Naive thymus-derived CD8-positive, alpha-beta T cell (primary cell): ENCODE measurements at places on chromosomes 3 and 15.

GRCh38 chr3:48960841-48961413, 29.1 kb upstream of the P4HTM start:
- DNase-seq, result no peak

GRCh38 chr3:185157347-185157746, 4.5 kb upstream of the C3orf70 start:
- DNase-seq, result no peak

GRCh38 chr3:103672346-103672745, 1237.5 kb downstream of the ZPLD1 start:
- DNase-seq, result no peak

- DNase-seq, result peak; percentile 77
Measured at GRCh38 chr3:134308350-134308891, 57.8 kb upstream of the RYK start.

GRCh38 chr3:64011685-64012084, 11.6 kb downstream of the PSMD6 start:
- no peak for DNase-seq

DNA sequence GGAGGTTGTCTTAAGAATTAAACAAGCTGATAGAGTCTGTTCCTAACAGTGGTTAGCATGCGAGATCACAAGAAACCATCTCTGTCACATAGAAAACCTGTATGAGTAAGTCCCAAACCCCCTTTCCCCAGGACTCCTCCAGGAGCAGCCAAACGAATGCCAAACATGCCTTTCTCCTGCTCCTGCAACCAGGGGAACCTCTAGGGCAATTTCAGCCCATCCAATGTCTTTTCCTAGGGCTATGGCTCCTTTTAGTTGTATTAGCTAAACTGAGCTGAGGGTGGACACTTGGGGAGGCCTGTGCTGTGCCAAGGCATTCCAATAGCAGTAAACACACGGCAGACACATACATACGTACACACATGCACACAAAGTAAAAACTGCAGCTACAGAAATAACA, 36.5 kb upstream of the TIMP4 start:
- no peak for DNase-seq

- no peak for DNase-seq
Measured at GRCh38 chr15:72155003-72155621, 36.9 kb downstream of the SENP8 start.

- DNase-seq, result no peak
Measured at GRCh38 chr15:88865498-88866099, 29.7 kb downstream of the HAPLN3 start.

- DNase-seq, result no peak
Measured at GRCh38 chr3:52015438-52016228, 19.9 kb upstream of the RPL29 start.

DNA sequence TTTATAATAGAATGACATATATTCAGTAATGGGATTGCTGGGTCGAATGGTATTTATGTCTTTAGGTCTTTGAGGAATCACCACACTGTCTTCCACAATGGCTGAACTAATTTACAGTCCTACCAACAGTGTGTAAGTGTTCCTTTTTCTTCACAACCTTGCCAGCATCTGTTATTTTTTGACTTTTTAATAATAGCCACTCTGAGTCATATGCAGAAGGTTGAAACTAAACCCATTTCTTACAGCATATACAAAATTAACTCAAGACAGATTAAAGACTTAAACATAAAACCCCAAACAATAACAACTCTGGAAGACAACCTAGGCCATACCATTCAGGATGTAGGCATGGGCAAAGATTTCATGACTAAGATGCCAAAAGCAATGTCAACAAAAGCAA, 671.4 kb downstream of the AGBL1 start:
- DNase-seq, result no peak

- no peak for DNase-seq
Measured at GRCh38 chr15:29244544-29244943, 25.1 kb downstream of the NSMCE3 start.

GRCh38 chr15:37824717-37825382, 109.6 kb upstream of the TMCO5A start:
- DNase-seq, result no peak

DNA sequence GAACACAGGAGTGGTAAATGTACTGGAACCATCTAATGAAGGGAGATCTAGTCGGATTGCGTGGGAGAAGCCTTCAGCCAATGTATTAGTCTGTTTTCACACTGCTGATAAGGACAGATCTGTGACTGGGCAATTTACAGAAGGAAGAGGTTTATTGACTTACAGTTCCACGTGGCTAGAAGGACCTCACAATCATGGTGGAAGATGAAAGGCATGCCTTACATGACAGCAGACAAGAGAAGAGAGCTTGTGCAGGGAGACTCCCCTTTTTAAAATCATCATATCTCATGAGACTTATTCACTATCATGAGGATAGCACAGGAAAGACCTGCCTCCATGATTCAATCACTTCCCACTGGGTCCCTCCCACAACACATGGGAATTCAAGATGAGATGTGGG, 17.0 kb downstream of the HRG start:
- DNase-seq, result no peak

GRCh38 chr3:2098398-2099027, at the start of gene CNTN4:
Gene CNTN4, plus strand, starts transcription at chr3:2098866.
- no peak for DNase-seq

- DNase-seq, result peak; percentile 9
Measured at GRCh38 chr15:100438570-100438969, 90.2 kb downstream of the CERS3 start.

GRCh38 chr3:146554151-146554760, 9.8 kb upstream of the PLSCR1 start:
- no peak for DNase-seq

- no peak for DNase-seq
Measured at GRCh38 chr15:83866692-83867091, 212.8 kb downstream of the ADAMTSL3 start.

GRCh38 chr15:80695911-80696661, 976 bp downstream of the ABHD17C start:
- DNase-seq, result peak; percentile 25

- DNase-seq, result no peak
Measured at GRCh38 chr15:43625106-43625505, 6.5 kb upstream of the STRC start.

DNA sequence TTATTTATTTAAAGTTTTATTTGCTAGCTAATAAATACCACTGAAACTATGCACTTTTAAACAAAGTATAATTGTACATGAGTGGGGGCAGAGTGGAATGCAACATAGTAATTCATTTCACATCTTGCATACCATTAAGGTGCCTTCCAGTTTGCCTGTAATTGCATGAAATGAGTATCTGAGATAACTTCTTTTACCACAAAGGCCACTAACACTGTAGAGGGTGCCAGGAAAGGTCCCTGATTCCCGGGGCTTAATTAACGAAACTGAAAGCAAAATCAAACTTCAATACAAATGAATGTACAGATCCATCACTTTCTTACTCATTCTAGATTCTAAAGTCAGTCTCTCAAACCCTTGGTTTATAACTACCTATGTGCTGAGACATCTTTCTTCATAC, 2.1 kb downstream of the CD47 start:
- no peak for DNase-seq

DNA sequence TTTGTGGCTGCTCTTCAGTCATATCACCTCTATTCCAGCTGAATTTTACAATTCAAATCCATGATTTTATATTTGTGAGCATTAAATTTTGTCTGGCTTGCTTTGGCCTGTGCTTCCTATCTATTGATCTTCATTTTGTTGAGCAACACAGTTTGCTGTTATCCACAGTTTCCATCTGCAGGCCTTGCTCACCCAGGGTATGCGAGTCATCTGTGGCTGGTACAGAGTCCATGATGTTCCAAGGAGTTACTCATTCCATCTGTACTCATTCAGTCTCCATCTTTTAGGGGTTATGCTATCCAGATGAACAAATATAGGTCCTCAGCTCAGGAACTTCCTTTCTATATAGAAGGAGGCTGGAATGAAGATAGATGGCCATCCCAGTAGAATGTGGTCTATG, 70.1 kb upstream of the CCK start:
- no peak for DNase-seq

DNA sequence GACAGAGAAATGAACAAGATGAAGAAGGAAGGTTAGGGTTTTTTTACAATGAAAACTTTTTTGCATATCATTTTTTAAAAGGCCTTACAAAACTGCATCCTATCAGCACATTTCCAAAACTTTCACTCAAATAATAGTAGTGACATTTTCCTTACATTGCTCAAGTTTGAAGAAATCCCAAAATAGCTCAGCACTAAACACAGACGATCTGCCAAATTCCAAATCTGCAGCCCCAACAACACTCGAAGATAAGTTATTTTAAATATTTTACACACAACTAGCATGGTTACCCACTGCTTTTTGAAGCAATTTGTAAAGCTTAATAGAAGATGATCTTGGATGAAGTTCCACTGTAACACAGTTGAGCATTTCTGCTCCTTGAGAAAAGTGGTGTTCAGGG, 535.6 kb upstream of the ALCAM start:
- DNase-seq, result no peak

GRCh38 chr3:135033737-135034136, 238.7 kb downstream of the EPHB1 start:
- no peak for DNase-seq

DNA sequence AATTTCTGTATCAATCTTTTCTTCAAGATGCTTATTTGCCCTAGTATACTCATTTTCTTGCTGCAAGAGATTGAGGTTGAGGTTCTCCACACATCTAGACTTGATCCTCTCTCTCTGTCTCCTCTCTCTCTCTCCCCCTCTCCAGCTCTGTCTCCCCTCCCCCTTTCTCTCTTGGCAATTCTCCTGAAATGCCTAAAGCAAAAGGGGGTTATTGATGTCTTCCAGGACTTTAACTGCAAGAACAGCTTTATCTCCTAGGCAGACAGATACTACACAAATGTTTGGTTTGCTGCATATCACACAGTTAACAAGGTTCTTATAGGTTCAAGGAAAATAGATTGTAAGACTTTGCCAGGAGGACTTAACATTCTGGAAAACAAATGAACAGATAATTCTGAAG, 52.1 kb downstream of the TMEM212 start:
- no peak for DNase-seq

DNA sequence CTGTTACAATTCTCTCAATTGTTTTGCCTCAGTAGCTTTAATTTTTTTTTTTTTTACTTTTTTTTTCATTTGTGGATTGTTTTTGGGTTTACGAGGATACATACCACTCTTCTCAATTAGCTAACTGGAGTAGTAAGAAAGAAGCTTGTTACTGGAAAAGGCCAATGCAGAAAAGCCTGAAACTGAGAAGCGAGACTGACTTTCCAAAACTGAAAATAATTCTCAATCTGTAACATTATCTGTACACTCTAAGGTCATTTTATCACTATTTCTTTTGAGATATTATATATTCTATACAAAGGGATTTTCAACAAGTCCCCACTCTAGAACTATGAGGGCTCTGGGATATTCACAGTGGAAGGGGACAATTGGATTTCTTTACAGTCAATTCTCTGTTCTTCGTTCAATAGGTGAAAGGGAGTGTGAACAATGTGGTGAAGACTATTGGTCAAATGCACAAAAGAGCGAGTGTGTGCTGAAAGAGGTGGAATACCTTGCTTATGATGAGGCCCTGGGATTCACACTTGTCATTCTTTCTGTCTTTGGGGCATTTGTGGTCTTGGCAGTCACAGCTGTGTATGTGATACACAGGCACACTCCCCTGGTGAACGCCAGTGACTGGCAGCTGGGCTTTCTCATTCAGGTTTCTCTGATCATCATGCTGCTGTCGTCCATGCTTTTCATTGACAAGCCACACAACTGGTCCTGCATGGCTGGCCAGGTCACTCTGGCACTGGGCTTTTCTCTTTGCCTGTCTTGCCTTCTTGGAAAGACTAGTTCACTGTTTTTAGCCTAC, 83.9 kb upstream of the KCNAB1 start:
- DNase-seq, result no peak

GRCh38 chr3:107699682-107700081, 176.9 kb downstream of the BBX start:
- no peak for DNase-seq

GRCh38 chr3:104717828-104718196, 648.9 kb upstream of the ALCAM start:
- no peak for DNase-seq

DNA sequence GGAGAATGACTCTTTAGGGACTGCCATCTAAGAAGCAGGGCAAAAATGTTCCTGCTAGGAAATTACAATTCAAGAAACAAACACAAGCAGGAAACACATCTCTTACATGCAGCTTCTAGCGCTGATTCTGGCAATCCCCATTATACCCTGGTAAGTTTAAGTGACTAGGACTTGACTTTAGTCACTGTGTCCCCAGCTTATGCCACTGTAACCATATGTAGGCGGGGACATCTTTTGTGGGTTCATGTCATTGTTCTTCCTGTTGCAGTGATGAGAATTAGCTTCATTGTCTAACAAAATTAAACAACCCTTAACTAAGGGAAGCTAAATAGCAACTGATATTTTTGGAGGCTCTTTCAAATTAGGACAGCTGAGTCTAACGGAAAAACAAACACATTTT, 17.9 kb upstream of the FAM81A start:
- DNase-seq, result no peak

DNA sequence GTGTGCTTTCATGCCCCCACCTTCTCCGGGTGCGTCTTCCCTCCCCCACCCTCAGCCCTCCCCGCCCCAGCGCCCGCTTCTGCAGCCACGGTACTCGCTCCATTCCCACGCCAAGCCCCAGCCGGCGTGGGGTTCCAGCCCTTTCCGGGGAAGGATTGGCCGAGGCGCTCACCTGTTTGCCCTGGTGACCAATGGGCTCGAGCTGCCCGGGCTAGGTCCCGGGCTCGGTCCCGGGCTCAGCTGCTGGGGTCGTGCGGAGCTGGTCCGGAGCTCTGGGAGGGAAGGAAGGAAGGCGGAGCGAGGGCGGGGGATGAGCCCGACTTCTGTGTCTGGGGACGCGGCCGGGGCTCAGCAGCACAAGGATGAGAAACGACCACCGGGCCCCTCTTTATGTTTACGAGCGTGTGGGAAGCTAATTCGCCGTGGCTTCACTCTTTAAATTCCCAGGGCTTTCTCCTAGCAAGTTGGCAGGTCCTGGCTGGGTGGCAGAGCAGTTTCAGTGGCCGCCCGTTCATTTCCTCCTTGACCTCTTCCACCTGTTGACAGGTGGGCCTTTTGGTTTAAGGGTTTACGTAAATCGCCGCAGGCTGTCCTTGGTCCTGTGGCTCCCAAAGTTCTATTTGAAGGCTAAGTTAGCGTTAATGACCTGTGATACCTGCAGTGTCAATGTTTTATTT, at the start of gene IGSF10:
TSS of gene IGSF10 (minus strand) at position 288 of the 677 bp plus-strand sequence. CDS start 2,352 bp downstream, outside the sequence.
- DNase-seq, result no peak

GRCh38 chr15:43268111-43269105, 1.7 kb upstream of the TGM5 start:
- no peak for DNase-seq

- no peak for DNase-seq
Measured at GRCh38 chr15:70533931-70534742, 229.2 kb downstream of the UACA start.

- DNase-seq, result no peak
Measured at GRCh38 chr3:23590424-23591273, 215.1 kb upstream of the UBE2E1 start.
